Umbilical cord (tissue), 2 donors: ENCODE measurements at places on chromosomes 7 and 10. TPM values are rescaled to one million over a fixed set of nuclear protein-coding genes. Genes with fewer than 3 reads are reported as not detected.

DNA sequence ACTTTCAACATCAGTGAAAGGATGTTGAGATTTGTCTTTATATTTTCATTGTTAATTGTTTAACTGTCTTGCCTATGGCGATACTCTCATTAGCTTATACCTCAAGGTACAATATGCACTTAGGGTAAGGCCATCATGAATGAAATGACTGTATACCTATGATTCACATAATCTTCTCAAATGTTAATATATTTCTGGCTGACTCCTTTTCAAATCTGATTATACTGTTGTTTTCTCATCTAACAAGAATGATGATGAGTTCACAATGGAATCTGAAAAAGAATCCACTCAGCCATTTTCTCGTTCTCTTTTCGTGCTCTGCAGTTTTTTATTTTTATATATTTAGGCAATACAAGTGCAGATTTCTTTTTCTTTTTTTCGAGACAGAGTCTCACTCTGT is 159.1 kb downstream of the ARHGAP12 start:
- no peak for DNase-seq

DNA sequence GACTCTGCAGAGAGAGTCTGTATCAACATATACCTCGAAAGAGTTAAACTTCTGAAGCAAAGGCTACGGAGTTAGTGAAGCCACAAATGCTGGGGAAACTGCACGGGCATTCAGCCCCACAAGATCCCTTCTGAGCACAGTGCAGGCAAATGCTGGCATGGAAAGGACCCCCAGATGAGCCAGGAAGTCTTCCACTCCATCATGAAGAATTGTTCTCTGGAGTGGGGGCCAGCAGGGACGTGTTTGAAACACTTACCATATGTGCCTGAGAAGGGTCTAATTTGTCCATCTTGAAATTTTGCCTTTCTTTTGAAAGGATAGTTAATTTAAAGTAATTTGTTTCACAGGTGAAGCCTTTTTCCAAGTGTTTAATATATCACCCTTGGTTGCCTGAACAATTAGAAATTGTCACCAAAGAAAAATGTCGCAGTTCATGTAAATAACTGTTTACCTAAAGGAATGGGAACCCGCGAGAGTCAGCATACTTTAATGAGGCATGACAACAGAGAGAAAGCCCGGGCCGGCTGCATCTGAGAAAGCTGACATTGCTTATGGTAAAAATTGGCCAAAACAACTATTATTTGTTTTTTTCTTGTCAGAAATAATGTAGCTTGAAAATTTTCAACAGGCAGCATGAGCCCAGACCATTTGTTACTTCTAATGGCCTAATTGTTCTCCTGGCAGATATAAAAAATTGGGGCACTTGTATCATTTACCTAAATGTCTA is 287.6 kb upstream of the MGMT start:
- DNase-seq = no peak

GRCh38 chr7:78638364-78638763 is 815.1 kb downstream of the MAGI2 start:
- no peak for DNase-seq

DNA sequence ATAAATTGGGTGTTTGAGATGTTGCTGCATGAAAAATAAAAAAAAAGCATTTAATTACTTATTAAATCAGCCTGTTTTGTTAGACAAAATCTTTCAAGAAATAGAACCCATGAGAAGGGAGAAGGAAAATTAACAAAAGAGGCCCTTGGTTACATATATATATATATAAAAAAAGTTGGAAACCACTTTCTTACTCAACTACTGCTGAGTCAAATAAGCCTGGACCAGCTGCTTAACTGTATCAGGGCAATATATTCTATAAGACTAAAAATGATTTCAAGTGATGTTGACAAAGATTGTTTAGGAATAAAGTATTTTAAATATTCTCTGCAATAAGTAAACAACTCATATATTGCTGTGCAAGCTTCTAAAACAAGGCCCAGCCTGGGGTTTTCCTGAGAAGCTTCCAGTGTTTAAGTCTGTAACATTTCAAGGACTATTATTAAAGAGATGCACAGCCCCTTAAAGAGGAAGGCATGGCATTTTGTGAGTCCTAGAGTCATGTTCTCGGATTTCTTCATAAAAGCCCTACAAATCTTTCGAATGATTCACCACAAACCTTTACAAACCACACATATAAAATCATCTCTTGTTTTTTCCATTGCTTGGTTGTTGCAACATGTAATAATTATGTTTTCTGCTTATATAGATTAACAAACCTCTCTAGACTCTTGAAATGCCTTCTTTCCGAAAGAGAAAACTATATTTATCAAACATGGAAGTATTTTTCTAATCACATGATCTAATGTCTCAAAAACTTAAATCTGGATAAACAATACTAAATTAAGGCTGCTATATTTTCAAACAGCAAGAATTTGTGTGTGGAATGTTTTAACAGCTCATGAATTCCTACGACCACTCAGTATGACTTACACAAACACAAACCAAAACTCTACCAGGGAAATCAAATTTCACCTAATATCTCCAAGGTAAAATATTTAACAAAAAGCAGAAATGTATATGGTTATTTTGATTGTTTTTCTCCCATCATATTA is 14.3 kb downstream of the JAZF1 start:
- DNase-seq = peak; percentile 85

DNA sequence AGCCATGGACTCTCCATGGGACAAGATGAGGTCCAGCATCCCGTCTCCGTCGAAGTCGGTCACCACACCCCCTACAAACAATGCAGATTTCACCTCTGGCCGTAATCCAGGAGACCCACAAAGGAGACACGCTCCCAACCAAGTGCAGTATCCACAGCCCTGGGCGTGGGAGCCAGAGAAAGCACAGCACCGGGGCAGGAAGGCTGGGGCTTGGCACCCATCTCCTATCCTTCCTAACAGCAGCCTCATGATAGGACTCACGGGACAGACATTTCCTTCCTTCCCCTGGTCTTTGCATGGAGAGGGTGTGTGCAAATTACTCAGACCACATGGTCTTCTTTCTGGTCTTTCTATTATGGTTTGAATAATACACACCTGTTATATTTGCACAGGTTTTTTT is 46.3 kb downstream of the GOLGA7B start:
- DNase-seq = no peak

- peak; percentile 64 for DNase-seq
Measured at GRCh38 chr7:123674399-123675180, 18.9 kb downstream of the LMOD2 start.

DNA sequence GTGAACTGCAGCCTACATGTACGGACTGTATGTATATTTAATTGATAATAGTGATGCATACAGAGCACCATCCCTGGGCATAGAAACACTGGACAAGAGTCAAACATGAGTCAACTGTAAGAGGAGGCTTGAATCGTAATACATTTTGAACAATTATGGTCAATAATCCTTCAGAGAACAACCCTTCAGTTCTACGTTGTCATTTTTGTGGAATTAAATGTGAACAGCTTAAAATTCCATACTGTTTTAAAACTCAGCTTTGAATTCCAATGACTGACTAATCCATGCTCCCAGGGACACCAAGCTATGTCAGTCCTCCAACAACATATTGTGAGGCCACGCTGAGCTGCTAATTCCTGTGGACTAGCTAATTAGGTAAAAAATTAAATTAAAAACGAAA is 41.5 kb upstream of the KMT2E start:
- DNase-seq = no peak

GRCh38 chr7:79553811-79554555 is 100.5 kb upstream of the MAGI2 start:
- DNase-seq = no peak

- no peak for DNase-seq
Measured at GRCh38 chr7:151717415-151717814, 159.5 kb downstream of the PRKAG2 start.

- no peak for DNase-seq
Measured at GRCh38 chr10:5079836-5080235, 14.4 kb upstream of the AKR1C3 start.

- peak; percentile 60 for DNase-seq
Measured at GRCh38 chr10:110458266-110458920, 39.3 kb upstream of the DUSP5 start.

DNA sequence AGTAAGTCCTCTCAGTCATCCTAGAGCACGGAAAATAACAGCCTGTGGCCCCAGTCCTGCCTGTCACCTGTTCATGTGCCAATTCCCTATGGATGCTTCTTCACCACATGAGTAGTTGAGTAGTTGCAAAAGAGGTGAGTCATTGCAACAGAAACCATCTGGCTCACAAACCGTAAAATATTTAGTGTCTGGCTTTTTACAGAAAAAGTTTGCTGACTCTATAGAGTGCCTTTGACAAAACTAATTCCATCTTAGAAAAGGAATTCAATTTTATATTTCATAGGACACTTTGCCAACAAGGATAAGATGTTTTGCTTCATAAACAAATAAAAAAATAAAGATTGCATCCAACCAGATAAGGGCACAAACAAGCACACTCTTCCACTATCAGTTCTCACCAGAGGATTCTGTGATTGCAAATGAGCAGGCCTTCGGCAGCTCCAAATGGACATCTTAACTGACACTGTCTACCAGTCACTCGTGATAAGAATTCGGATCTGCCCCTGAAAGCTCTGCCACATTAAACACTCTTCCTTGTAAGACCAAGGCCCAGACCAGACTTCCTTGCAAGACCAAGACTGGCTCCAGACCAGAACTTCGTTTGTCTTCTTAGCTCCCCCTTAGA is 242.7 kb upstream of the SEMA3C start:
- DNase-seq = peak; percentile 80

DNA sequence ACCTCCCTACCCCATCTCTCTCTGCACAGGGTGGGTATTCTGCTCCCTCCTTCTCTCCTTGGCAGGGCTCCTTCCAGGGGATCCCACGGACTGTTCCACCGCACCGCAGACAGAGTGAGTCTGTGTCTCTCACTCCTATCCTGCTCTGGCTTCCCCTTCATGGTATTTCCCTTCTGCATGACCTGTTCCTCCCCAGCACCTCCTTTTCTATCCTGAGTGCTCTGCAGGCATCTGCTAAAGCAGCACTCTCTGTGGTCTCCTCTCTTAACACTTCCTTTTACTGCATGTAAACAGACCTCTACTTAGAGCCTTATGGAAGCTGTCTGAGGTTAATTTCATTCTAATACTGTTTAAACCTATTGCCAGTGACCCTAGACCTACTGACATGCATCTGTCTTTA is 171.5 kb downstream of the CCSER2 start:
- DNase-seq = no peak

DNA sequence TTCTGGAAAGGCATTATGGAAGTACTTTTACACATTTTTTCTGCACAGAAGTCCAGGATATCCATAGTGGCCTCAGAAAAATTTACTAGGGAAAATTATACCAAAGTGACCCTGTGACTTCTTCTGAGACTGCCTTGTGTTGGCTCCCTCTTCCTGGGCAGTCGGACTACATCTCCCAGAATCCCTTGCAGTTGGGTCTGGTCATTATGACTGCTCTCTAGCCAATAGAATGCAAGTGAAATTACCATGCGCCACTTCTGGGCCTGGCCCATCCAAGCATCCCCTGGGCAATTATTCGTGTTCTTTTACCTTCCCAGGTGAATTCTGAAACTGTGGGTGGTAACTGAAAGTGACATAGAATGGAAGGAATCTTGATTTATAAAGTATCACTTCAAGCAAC is 430.9 kb downstream of the ACTR3B start:
- no peak for DNase-seq

DNA sequence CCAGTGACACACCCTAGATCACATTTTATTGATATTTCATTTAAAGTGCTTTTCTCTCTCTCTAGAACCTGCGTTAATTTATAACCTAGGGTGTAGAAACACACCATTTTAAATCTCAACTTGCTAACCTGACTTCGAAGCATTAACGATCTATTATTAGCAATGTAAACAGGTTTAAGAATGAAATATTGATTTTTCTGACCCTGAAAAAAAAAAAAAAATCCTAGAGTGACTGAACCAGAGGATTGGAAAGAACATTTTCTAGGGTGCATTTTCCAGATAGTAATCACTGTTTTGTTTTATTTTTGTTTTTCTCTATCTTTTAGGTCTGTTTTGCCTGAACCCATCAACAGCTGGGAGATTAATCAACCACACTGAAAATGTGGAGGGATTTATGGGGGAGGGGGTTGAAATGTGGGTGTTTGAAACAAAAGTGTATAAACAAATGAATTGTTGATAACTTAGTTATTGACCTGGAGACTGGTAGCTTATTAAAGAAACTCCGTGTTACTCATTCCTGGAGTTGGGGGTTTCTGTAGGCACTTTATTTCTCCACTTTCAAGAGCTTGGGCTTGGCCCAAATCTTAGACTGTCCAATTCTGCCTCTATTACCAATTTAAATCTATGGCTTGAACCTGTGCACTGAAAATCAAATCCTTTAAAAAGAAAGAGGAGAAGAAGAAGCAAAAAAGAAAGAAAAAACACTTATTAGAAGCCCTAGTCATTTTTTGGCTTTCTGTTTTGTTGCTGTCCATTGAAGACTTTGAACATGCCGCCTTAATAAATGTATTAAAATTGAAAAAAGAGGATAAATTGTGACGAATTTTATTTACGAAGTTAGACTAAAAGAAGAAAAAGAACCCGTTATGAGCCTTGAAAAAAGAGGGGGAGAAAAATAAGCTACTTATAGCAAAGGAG is 2.8 kb downstream of the HOXA2 start:
- DNase-seq = no peak

DNA sequence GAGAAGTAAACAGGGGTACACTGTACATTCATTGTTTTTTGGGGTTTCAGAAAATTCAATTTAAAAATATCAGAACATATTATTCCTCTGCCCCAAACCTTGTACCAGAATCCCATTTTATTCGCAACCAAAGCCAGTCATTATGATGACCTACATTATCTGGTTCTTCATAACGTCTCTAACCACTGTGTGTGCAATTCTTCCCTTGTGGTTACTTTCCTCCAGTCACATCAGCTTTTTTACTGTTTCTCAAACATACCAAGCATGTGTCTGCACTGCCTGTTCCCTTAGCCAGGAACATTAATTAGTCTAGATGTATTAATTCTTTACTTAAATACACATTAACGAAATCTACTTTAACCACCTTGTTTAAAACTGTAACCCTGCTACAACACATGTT is 64.8 kb downstream of the THSD7A start:
- DNase-seq = no peak

- DNase-seq = no peak
Measured at GRCh38 chr7:13577566-13578145, 411.8 kb downstream of the ETV1 start.

GRCh38 chr10:71179382-71179781 is 33.0 kb upstream of the UNC5B start:
- DNase-seq = no peak

DLD gene
- 69.1 TPM for total RNA-seq

GDF2 gene
- total RNA-seq = 1.7 TPM

ELMO1 gene
- total RNA-seq = 69.6 TPM

BTBD16 gene
- not detected for total RNA-seq

IPMK gene
- total RNA-seq = 8.9 TPM

SEMA3E gene
- 3.1 TPM for total RNA-seq

IDI2 gene
- total RNA-seq = 1.9 TPM

PILRA gene
- not detected for total RNA-seq

C10orf62 gene
- total RNA-seq = 0.96 TPM

OR2A12 gene
- 6.5 TPM for total RNA-seq
